ENCODE measurements at places on chromosomes 11 and 22.

DNA sequence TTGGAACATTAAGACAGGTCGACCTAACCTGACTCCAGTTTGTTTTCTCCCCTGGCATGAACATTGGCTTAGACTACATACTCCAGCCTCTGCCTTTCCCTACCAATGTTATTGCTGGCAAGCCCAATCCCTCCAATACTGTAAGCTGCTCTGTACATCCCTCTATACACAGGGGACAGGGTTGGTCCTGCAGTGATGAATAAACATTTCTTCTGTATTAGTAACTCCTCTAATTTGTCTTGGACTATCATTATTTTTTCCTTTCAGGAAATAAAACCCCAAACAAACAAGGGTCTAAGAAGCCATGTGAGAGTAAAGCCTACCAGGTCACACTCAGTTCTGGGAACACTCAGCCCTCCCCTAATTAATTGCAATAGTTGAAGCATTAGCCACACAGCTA lies 35.1 kb upstream of the FJX1 start:
- DNase-seq, result no peak

- no peak for DNase-seq
These were observed 70.9 kb upstream of the UBASH3B start for GRCh38 chr11:122584670-122585069.

DNA sequence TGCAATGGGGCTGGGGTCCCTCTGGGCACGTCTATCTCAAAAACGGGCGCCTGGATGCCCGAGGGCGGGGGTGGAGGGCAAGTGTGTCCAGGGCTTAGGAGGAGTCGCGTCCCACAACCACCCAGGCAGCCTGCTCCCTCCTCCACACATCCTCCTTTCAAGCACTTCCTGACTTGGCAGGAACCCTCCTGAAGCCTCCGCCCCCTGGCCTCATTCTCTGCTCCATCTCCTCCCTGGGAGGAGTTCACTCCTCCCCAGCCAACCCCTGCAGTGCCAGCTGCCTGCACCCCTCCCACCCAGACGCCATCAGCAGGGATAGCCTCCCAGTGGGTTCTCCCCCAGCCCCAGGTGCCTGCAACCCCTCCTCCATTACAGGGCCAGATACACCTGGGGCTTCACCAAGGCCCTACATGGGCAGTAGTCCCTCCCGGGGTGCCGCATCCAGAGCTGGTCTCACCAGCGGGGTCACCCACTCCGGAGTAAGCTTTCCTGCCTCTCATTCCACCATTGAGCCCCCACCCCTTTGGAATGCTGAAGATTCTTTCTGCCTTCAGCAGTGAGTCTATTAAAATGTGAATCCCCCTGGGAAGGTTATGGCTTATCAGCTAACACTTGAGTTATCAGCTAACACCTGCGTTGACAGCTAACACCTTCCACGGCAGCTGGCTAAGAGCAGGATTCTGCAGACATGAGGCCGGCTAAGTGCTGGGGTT lies 24.4 kb downstream of the RTN4R start:
- DNase-seq, result peak; percentile 29

GRCh38 chr11:45104006-45104789 lies 42.2 kb upstream of the PRDM11 start:
- no peak for DNase-seq

DNA sequence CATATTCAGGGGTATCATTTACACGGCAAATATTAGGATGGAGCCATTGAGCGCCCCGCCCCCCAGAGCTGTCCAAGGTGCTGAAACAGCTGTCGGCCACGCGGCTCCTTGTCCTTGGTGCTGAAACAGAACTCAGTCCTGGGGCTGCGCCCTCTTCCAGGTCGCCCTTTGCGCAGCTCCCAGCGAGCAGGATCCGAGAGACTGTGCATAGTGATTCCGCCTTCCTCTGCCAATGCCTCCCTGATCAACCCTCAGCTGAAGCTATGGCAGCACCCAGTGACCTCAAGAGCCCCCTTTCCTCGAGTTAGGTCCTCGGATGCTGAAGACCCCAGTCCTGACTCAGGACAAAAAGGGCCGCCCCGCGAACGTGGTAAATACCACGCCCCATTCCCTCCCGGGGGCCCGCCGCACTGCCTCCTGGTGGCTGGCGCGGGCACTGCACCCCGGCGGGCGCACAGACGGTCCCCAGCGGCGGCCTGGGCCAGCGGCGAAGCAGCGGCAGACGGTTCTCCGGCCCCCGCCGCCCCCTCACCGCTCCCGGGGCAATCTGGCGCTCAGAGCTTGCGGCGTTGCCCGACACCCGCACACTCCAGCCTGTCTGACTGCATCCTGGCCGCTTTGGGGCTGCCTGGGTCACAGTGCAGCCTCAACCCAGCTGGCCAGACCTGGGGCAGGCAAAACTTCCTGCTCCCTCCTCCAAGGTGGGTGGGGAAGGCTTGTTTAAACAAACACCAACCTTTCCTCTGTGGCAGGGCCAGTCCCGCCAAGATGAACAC lies 13.4 kb downstream of the SYT7 start:
- DNase-seq, result peak; percentile 60

DNA sequence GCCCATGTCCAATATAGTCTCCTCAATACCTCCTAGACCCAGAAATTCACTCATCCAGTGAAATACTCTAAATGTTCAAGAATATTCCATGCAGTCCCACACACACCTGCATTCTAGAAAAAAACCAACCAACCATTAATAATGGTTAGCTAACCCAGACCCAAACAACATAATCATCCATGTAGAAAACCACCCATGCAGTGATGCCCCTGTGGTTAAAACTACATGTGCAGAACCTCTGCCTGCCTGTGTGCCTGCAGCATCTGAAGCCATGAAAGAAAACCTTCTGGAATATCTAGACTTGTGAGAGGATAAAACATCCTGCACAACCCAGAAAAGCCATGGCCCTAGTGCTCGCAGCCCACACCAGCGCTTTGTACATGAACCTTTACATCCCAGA lies 47.8 kb downstream of the SLC22A12 start:
- DNase-seq, result no peak
